ENCODE measurements at places on chromosomes 12 and 14.

- no peak for DNase-seq
Measured at GRCh38 chr12:16949871-16950667, 344.1 kb upstream of the LMO3 start.

DNA sequence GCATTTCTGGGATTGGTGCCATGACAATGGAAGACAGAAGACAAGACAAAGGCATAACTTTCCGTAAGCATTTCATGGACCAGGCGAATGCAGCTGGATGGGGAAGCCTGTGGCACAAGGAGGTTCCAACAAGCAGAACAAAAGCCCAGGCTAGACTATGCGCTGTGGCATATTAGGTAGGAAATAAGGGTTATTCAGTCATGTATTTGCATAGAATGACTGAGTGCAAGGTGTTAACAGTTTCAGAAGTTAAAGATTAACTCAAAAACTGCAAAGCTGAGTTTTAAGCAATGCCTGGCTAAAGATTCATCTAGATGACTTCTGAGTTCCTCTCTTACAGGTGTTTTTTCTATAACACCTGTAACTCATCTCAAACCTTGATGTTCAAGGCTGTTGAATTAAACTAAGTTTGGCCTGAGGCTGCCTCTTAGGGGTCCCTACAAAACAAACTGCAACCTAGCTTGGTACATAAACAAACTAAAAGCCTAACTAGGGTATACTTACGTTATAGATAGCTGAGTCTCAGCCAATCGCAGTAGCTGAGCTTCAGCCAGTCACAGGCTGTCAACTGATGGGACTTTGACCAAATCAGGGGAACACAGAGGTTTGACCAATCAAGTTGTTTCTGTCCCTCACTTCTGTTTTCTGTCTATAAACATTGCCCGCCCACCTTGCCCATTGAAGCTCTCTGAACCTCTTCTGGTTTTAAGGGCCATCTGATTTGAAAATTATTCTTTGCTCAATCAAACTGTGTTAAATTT lies 52.2 kb upstream of the PLBD1 start:
- DNase-seq, result no peak

DNA sequence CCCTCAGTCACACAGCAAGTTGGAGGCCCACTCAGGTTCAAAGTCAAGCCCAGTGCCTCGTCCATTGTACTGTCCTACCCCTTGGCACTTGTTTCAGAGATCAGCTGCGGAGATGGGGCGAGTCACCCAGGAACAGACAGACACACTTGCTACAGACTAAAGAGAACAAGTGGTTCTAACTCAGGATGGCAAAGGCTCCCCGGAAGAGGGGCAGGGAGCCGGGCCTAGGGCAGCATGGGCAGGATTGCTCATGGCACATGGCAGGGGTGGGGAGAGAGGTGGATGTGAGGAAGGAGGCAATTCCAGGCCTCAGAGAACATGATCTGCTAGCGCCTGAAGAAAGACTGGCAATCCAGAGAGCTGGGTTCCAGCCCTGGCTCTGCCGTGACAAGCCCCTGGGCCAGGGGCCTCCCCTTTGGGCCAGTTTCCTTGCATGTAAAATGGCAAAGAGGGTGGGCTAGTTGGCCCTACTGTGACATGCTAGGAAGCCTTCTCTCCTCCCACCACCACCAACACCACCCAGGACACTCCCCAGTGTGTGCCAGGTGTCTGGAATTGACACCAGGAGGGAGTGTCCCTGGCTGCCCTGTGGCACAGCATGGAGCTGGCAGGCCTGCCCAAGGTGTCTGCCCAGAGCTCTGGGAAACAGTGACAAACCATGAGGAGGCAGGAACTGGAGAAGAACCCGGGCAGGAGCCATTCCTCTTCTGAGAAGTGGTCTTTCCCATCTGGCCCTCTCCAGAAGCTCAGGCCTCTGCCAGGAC lies 24.0 kb upstream of the IRF2BPL start:
- no peak for DNase-seq

- no peak for DNase-seq
Measured at GRCh38 chr14:103931422-103931821, 3.2 kb downstream of the TDRD9 start.

GRCh38 chr12:131378861-131379665 lies 331.8 kb upstream of the SFSWAP start:
- DNase-seq, result no peak

- no peak for DNase-seq
Measured at GRCh38 chr12:105590571-105590970, 260.1 kb downstream of the C12orf75 start.

DNA sequence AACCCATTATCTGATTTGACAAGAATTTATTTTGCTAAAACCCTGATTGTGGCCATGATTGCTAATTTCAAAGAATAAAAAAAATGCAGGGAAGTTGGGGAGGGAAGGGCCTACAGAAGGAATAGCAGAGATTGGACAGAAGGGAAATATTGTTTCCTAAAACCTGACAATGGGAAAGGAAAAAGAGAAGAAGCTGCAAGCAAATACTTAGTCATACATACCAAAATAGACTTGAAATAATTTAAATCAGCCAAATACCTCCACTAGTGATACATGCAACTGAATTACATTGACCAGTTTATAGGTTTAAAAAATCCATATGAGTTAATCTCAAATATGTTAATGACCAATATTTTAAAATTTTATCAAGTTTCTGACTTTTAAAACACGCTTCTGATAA lies 75.1 kb downstream of the PELI2 start:
- no peak for DNase-seq

DNA sequence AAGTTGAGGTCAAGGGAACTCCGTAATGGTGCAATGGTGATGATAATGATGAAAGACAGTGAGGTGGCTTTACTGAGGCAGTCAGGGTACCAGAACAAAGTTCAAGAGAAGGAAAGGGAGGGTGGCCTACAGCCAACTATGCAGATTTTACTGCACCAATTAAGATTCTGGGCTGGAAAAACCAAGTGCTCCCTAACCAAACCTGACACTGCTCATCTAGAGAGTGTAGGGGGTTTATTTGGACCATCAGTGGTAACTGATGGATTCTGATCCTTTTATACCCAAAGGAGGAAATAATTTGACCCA lies 387 bp downstream of the LRRC9 start:
- no peak for DNase-seq

DNA sequence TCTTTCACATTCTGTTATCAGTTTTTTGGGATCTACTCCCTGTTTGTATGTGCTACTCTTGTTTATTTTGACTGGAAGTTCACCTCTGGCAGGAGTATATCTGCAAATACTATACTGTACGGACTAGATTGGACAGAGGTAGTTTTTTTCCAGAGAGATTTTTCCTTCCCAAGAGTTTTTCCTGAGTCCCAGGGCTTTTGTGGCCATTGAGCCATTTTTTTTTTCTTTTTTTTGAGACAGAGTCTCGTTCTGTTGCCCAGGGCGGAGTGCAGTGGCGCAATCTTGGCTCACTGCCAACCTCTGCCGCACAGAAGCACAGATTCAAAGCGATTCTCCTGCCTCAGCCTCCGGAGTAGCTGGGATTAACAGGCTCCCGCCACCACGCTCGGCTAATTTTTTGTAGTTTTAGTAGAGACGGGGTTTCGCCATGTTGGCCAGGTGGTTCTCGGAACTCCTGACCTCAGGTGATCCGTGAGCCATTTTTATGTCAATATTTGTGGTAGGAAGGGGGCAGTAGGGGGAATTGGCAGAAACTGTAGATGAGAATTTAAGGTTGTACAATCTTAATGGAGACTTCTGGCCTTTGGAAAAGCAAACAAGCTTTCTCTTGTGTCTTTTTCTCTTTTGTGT lies 19.4 kb downstream of the KTN1 start:
- DNase-seq, result no peak

GRCh38 chr12:47717443-47718193 lies 7.7 kb downstream of the ENDOU start:
- DNase-seq, result peak; percentile 55

DNA sequence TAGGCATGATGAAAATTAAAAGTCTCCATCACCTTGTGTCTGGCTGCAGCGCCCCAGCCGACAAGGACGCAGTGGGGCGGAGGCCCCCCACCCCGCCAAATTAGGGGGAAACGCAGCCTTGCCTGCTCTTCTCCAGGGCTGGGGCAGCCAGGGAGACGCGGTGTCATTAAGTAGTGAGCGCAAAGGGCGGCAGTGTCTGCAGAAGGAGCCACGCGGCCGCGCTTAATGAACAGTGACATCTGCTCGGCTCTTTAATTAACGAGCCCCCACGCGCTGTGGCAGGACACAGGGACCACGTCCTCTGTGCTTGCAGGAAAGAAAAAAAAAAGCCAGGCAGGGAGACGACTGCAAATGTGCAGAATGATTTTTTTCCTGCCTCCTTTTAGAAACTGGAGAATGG lies 93.4 kb upstream of the NCOR2 start:
- DNase-seq, result no peak

DNA sequence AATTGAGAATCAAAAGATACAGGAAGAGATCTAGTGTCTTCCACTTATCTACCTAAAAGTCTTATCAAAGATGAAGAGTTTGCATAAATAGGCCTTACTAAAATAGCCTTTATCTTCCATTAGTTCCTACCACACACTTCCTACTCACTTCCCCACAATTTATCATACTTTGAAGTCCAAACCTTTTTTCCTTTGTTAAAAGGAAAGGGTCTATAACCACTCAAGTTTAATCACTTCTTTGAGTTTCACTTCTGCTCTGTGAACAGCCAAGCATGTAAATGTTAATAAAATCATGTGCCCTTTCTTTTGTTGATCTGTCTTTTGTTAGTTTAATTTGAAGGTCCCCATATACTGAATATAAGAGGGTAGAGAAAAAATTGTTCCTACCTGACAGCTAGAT lies 114.5 kb downstream of the PHLDA1 start:
- no peak for DNase-seq

DNA sequence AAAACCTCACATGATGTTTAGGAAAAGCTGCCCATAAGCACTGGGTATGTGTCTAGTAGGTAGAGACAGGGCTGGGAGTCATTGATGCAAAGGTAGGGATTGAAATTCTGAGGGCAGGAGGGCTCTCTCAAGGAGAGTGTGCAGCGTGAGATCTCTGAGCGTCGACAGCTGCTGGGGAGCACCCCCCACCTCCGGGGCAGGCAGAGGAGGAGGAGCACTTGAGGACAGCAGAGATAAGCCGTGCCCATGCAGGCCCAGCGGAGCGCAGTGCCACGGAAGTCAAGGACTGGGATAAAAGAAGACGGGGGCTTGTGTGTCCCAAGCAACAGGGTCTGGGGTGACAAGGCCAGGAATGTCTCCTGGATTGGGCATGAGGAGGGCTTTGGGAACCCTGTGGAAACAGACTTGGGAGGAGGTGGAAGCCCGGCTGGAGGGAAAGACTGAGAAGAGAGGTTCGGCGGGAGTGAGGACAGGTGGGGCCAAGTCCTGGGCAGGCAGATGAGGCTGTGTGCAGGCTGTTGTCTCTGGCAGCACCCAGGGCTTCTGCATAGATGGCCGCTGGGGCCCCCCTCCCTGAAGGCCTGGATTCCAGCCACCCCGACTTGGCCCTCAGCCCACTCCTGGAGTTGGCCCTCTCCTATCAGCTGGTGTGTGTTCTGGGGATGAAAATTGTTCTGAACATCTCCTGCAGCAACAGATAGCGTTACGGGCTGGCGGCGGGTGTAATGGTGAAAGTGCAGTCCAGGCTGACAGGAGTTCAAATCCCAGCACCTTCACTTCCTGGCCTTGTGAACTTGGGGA lies 1.9 kb downstream of the CACNA2D4 start:
- DNase-seq, result no peak

DNA sequence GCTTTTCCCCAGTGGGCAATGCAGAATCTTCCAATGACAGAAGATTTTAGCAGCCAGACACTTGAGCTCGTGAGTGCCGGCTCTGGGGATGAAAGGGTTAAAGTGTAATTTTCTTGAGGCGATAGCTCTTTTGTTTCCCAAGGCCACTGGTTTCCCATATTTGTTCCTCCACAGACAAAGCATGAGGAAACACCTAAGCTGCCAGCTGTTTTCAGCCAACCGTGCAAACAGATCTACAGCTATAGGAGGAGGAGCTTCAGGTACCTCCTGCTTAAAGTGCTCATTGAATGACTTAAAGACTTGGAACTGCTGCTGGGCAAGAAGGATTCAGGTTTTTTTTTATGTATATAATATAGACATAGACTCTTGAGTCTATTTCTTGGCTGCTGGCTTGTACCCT lies 1311.5 kb downstream of the TMEM121 start:
- DNase-seq, result no peak

DNA sequence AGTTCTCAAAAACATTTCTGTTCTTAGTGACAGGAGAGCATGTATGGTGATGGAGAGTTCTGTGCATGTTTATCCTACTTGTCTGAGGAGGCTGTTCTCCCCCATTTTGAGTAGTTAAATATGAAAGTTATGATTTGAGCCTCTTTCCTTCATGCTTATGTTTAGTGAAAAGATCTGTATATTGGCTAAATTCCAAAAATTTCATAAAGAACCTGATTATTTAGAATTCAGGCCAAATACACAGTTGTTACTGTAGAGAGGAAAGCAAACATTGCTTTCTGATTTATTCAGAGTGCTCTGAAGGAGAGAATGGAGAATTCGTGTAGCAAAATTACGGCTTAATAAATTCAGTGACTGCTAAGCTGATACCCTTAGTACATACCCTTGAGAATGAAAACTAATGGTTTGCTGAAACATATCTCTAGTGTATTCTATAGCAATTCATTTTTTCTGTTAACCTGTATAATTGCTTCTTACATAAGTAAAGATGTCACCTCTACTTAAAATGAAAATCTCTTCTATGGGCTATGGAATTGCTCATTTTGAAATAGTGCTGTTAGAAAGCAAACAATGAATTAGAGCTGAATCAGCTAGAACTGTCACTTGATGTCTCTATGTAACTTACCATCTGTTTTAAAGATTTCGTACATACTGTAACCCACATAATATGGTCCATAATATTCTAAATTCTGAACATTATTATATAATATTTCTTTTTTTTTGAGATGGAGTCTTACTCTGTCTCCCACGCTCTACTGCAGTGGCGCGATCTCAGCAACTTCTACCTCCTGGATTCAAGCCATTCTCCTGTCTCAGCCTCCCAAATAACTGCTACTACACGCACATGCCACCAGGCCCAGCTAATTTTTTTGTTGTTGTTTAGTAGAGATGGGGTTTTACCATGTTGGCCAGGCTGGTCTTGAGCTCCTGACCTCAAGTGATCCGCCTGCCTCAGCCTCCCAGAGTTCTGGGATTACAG lies 417.0 kb upstream of the RGS6 start:
- no peak for DNase-seq

DNA sequence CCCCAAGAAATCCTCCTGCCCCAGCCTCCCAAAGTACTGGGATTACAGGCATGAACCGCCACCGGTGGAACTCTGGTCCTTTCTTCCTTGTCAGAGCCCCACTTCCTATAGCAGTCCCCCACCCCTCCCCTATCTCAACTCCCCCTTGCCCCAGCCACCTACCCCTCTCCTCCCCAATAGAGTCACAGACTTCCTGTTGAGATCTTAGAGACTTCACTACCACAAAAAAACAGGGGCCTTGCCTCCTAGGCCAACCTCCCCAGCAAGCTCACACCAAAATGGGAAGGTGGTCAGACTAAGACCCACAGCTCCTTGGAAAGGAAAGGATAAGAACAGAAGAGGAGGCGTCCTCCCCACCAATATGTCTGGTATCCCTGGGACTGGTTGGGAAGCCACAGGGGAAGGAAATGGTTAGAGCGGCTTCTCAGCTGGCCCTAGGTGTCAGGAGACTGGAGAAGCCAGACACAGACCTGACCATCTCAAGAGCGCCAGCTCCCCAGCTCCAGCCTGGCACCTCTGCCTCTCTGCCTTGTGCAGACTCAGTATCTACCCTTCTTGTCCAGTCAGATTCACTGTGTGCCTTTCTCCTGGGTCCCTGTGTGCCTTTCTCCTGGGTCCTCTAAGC lies 8.5 kb downstream of the ITGB7 start:
- peak; percentile 18 for DNase-seq
